ENCODE measurements at places on chromosomes 2 and 18.

DNA sequence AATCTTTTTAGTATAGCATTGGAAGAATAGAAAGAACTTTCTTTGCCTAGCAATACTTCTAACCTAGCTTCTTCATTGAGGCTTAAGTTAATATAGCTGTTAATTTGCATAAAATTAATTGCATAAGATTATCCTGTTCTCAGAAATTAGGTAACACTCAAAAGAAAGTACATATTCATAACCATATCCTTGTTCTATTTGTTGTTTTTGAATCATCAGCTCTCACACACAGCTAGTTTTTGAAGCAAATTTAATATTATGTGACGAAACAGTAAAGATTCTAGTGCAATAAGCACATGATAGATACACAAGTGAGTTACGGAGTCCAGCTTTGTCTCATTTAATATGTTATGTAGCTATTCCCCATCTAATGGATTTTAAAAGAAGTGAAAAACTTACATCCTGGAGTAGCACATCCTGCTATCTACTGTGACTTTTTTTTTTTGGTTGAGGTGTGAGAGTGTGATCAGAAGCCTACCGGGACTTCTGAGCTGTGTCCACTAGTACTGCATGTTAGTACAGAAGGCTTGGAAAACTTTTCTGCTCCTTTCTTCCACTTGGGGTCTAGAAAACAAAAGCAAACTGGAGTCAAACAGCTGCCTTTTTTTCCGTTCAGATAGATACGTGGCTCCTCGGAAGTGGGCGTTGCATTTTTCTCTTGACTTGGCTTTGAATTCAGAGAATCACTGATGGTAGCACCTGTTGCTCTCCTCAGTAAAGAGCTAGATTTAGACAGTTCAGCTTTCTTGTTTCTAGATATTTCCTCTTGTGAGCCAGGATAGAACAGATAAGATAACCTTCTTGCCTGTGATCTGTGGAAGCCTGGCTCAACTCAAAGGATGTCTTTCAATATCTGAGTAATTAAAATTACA is 27.2 kb downstream of the KDM3A start:
- no peak for DNase-seq

- DNase-seq = no peak
Measured at GRCh38 chr2:9715238-9715637, 84.4 kb upstream of the YWHAQ start.

GRCh38 chr2:224310943-224311625 is 90.8 kb downstream of the FAM124B start:
- no peak for DNase-seq

GRCh38 chr2:16635791-16636699 is 29.6 kb downstream of the CYRIA start:
- DNase-seq = no peak

DNA sequence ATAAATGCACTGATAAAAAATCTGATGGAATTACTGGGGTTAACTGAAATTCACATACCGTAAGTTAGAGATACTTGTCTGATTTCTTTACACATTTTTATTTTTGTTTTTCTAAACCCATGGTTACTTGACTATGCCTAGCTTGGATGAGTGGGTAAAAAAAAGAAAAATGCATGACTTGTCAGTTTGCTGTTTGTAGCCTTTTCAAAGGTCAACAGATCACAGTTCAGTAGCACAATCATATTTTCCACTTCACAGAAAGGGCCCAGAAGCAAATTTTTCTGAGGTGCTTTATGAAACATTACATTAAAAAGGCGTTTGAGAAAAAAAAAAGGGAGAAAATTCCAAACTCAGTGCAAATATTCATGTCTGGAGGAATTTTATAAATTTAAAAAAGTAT is 16.4 kb downstream of the SLC16A14 start:
- no peak for DNase-seq

DNA sequence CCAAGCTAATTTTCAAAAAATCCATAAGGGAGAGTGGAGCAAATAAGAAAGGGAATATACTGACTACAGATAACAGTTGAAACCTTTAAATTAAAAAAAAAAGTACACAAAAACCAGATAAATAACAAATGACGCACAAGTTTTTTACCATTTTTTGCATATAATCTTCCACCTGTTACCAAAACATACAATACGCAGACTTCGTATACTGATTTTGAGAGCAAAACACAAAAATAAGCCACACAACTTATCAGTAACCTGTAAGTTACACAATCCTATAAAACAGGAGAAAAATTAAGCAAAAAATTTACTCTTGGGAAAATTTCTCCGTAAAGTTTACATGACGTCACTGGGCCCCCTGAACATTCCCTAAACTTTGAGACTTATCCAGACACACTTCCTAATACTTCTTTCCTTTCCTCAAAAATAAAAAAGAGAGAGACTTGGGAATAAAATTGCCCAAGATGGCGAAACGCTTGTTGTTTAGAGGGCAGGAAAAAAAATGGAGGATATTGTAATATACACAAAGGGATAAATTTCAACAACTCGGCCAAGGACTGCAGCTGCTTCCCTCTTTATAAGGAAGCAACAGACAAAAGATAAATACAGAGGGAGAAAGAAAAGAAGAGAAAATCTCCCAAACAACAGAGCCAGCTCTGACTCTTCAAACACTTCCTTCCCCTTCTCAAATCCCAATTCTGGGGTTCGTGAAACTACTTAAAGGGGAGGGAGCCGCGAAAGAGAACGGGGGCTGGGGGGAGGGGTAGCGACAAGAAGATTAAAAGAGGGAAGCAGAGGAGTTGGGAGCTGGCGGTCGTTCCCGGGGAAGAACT is 1.6 kb downstream of the BAZ2B start:
- no peak for DNase-seq

DNA sequence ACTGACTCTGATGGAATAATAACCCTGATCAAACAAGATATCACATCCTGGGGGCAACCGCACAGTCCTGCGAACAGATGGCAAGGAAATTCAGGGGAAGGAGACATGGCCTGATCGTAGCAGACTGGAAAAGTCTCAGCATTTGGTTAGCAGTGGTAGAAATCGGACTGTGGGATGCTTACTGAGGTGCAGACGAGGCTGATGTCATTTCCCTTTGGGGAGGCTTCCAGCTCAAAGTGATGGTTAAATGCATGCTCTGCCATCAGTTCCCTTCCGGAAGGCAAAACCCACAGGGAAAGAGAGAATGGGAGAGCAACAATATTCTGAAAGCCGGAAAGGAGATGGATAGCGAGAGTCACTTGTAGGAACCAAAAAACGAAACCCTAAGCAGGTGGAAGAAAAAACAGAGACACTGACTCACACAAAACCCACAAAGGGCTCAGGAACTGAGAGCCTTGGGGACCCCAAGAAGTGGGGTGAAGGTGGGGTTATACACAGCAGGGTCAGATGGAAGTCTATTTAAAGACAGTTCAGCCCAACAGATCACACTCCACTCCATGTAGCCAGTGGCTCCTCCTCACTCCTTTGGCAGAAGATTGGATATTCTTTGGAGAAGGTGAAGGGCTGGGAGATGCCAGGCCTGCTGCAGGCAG is 93.1 kb downstream of the INPP5D start:
- no peak for DNase-seq

- DNase-seq = no peak
Measured at GRCh38 chr18:45173799-45174519, 441.3 kb upstream of the SLC14A2 start.

DNA sequence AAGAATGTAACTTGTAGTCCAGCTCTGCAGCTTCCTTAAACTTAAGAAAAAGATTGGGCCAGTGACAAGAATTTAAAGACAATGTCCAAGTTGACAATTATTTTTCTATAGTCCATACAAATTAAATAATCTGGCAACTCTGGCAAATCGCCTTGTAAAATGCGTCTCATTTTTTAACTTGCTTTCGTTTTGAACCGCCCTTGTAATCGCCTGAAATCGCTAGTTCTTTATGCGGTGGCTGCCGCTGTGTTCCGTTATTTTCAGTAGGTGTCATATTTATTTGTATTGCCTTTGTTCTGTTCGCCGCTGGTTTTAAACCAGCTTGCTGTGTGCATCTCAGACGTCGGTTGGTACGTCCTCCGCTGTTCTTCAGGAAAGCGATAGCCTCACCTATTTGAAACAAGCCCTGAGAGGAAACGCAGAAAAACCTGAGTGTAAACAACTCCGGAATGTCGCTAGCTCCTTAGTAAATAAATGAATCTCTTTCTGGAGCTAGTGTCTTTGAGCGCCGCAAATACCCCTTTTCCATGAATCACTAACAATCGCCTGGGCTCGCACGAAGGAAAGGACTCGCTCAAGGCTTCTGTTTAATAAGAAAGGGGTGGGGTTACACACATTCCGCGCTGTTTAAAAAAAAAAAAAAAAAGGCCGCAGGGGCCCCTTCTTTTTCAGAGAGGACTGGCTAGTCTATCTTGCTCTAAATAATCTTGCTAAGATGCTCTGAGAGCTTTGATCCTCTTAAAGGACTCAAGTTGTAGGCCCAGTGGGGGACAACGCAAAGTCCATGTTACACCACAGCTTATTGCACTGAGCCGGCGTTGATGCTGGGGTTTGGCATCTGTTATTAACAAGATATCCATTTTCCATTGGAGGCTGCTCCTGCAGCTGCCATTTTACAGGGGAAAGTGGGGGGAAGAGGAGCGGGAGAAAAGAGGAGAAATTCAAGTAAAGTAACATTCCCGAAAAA is 3.0 kb downstream of the HOXD8 start:
- no peak for DNase-seq

DNA sequence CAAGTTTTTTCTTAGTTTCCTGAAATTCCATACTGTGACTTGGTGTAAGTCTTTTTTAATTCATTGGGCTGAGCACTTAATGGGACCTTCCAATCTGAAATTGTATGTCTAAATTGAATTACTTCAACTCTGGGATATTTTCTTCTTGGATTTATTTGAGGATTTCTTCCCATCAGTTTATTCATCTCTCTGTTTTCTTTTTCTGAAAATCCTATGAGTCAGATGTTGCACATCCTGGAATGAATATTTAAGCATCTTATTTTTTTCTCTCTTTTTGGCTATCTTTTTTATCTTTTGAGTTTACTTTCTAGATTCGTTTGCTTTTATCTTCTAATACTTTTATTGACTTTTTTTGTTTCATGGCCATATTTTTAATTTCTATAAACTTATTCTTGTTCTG is 55.4 kb upstream of the ACYP2 start:
- DNase-seq = no peak

GRCh38 chr2:88698498-88699233 is 7.2 kb downstream of the RPIA start:
- DNase-seq = no peak

- no peak for DNase-seq
Measured at GRCh38 chr2:241843321-241844065, 15.2 kb downstream of the PDCD1 start.

- no peak for DNase-seq
Measured at GRCh38 chr2:101344137-101344536, 35.6 kb upstream of the RNF149 start.

- DNase-seq = no peak
Measured at GRCh38 chr18:72849671-72850070, 18.1 kb downstream of the NETO1 start.

DNA sequence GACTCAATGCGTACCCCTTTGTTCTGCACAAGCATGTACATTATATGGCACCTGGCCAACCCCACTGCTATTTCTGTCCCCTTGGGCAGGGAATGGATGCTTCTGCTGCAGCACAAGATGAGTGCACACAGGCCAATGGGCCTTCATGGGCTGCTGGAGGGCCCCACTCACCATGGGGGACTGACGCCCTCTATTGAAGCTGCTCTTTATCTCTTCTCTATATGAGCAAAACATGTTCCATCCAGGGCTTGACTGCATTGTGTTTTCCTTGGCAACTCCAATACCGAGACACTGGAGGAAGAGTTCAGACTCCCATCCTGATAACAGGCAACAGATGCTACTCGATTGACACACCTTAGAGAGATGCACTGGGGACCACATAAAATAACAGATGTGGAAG is 251.6 kb upstream of the NCKAP5 start:
- DNase-seq = no peak

- no peak for DNase-seq
Measured at GRCh38 chr2:84652431-84652830, 136.1 kb downstream of the DNAH6 start.

GRCh38 chr2:1873343-1873742 is 129.0 kb upstream of the PXDN start:
- no peak for DNase-seq

- DNase-seq = no peak
Measured at GRCh38 chr18:48813833-48814489, 136.8 kb downstream of the SMAD7 start.

GRCh38 chr18:49022311-49023161 is 71.8 kb upstream of the SMAD7 start:
- DNase-seq = no peak

GRCh38 chr2:160596441-160596840 is 102.8 kb upstream of the RBMS1 start:
- no peak for DNase-seq

DNA sequence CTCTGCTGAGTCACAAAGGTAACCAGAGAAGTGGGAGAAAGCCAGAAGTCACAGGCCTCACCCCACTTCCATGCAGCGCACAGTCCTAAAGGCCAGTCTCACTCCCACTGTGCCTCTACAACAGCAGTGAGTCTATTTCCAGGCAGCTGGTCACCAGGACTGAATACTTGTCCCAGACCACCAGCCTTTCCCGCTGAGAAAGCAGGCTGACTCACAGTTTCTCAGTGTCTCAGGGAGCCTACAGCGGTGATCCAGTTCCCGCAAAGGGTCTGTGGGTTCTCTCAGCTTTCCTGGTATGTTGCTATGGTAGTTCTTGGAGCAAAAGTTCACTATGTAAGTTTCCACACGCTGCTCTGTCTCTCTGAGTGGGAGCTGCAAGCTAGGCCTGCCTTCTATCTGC is 622.5 kb downstream of the RNF144A start:
- no peak for DNase-seq

GRCh38 chr2:74845217-74845751 is 11.4 kb downstream of the HK2 start:
- DNase-seq = no peak

DNA sequence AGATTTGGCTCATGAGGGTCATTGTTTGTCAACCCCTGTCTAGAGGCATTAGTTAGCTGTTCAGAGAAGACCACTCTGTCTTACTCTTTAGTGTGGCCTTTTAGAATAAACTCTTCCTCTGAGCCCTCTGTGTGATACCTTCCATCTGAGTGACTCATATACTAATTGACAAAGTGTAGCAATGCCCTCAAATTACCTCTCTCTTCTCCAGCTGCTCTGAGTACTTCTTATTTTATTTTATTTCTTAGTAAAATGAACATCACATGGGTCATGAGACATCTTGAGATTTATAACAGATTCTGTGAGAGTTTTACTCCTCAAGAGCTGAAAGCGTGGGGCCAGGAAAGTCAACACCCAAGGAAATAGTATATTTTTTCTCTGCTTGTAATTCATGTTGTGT is 67.4 kb downstream of the KCTD18 start:
- DNase-seq = no peak

GRCh38 chr2:100425573-100426383 is 8.3 kb upstream of the CHST10 start:
- no peak for DNase-seq

- DNase-seq = no peak
Measured at GRCh38 chr2:161044921-161045320, 115.3 kb upstream of the TANK start.

GRCh38 chr2:40584432-40584831 is 132.5 kb upstream of the SLC8A1 start:
- DNase-seq = no peak
